ENCODE measurements at places on chromosomes 4 and X. TPM values are rescaled to one million over a fixed set of nuclear protein-coding genes. Genes with fewer than 3 reads are reported as not detected.

DNA sequence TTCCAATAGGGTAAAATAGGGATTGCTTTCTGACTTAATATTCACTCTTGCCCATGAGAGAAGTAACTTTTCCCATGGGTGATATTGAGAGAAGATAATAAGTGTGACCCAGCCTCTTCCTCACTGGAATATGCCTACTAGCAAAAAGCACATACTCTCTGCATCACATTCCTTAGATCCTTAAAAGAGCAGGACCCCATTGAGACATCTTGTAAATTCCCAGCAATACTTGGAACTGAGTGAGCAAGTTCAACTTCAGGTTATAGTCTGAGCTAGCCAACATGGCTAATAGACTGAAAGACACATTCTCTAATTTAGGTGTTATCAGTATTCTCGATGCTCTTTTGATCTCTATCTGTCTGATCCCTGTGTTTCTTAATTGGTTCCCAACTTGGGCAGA, 1372.3 kb downstream of the STIM2 start:
- DNase-seq: no peak
- H3K36me3 ChIP-seq: no peaks in the 10 kb centered on the region
- H3K27ac ChIP-seq: no peak overlapping the region

The PAGE2 gene
- not detected for total RNA-seq

DNA sequence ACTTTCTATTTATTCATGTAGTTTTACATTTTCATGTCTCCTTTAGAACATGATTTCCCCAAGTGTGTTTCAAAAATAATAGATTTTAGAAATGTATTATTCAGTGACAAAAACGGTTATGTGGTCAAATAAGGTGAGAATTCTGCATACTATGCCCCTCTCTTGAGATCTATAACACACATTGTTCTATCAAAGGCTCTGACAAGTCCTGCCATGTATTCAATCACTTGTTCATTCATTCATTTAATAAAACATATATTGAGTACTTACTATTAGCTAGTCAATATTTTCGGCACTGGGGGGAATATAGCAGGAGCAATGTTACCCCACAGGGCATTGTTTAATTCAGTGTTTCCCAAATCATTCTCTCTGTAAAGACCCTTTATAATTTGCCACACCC, 58.4 kb upstream of the FGF13 start:
- no peaks in the 10 kb centered on the region for H3K4me1 ChIP-seq
- DNase-seq: no peak
- no peaks in the 10 kb centered on the region for H3K27me3 ChIP-seq
- no peak overlapping the region for H3K4me3 ChIP-seq
- H3K36me3 ChIP-seq: no peaks in the 10 kb centered on the region

The ACTRT1 gene
- total RNA-seq: not detected

GRCh38 chrX:50103176-50103575, 97.6 kb downstream of the AKAP4 start:
- no peak for DNase-seq
- no peak overlapping the region for H3K27ac ChIP-seq
- H3K27me3 ChIP-seq: no peaks in the 10 kb centered on the region
- no peak overlapping the region for H3K4me3 ChIP-seq
